ENCODE measurements at places on chromosomes 13 and 19.
A peak's percentile ranks its signal among the peaks of the same experiment; 100 is the strongest.

- no peak for DNase-seq
These were observed 942.2 kb upstream of the MIR17HG start for GRCh38 chr13:90405301-90405700.

GRCh38 chr13:106372199-106373155, 163.0 kb downstream of the EFNB2 start:
- DNase-seq, result no peak

DNA sequence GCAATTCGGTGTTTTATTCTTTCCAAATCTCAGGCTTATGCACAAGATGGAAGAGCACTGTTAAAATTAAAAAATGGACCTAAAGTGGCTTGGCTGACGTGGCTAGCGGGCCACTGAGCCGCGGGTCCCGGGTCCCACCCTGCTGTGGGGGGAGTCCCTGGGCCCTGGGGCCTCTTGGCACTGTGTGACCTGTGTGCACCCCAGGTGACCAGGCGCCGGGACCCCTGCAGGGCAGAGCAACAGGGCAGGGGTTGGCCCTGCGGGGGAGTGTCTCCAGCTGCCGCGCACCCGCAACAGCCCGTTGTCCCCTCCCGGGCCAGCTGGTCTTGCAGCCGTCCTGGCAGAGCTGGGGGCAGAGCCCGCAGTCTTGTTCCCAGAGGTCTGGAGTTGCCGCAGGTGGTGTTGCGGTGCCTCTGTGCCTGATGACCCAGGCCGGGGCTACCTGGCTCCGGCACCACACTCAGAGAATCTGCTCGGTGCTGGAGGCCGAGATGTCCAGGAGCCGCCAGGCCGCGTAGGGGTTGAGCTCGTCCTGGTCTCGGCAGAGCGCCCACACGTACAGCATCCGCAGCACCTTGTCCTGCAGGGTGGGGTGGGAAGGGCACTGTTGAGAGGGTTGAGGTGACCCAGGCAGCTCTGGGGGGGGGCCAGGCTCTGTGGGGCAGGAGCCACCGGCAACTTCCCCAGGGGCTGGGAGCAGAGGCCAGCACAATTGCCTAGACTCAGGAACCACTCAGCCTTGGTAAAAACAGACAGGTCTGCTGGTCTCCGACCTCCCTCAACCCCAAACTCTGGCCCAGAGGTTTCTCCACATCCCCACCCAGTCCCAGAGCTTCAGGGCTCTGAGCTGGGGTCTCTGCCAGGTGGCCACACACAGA, 1.0 kb upstream of the CTXN1 start:
- peak; percentile 61 for DNase-seq

- no peak for DNase-seq
These were observed 57.2 kb downstream of the SOX1 start for GRCh38 chr13:112124141-112124540.

DNA sequence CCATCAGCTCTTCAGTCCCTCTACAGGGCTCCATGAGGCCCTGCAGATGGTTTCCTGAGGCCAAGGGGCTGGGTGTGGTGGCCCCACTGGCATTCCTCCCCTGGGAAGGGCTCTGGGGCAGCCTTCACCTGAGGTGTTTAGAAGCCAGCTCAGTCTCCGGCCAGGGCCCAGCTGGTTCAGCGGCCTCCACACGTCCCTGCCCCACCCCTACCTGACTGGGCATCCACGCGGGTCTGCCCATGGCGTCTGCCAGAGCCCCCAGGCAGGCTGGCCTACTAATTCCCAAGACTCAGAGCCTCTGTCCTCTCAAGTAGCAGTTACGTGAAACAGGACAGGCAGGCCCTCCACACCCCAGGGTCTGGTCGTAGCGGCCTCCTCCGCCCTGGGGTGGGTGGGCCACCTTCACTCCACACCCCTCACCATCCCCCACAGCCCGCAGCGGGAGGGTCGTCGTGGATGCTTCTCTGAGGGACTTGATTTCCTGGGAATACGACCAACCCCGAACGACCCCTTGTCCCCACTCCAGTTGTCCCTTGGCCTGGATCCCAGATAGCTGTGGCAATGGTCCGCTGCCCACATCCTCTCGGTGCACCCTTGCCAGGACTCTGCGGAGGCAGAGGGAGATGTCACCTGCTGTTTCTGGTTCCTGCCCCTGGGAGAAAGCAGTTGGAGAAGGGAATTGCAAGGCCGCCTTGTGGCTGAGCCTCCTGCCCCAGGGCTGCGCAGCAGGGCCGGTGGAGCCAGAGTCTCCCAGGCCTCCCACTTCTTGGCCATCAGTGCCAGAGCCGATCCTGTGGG, 24.3 kb downstream of the CAPN12 start:
- no peak for DNase-seq

DNA sequence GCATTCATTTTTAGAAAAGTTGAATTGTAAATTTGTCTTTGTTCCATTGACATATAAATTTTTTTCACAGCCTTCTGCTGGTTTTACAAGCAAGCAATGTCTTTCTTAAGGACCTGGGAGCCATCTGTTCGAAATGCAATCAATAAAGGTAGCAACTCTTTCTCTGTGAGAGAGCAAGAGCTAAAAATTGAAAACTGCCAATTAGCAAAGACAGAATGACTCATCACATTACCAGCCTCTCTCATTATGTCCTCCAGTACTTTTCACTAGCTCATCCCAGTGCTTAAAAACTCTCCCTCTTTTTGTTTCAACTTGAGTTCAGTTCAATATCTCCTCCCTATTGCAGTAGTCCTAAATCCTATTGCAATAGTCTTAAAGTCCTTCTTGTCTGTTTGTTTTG, 760.7 kb upstream of the SLITRK6 start:
- no peak for DNase-seq

DNA sequence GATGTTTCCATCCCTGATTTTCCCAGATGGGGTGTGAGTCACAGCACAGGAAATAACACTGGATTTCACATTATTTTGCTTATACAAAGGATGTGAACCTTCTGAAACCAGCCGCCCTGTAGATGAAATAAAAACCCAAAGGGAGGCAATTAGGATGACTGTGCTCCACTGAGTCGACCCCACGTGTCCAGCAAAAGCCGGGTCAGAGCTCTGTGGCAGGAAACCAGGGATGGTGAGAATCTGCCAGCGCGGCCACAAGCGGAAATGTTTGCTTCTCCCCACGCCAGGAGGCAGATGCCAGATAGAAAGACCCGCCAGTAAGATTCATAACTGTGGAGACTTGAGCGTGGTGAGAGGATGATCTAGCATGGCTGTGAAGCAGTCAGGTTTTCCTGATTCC, 764.4 kb downstream of the LIG4 start:
- no peak for DNase-seq

GRCh38 chr19:50387176-50387867, 3.2 kb downstream of the POLD1 start:
- no peak for DNase-seq

- peak; percentile 95 for DNase-seq
These were observed 5.5 kb upstream of the ZNF428 start for GRCh38 chr19:43624933-43625332.
